ENCODE measurements at places on chromosomes 5 and 9. TPM values are rescaled to one million over a fixed set of nuclear protein-coding genes. Genes with fewer than 3 reads are reported as not detected.

- DNase-seq: no peak
These were observed 145.3 kb upstream of the PAPPA start for GRCh38 chr9:116008278-116008677.

DNA sequence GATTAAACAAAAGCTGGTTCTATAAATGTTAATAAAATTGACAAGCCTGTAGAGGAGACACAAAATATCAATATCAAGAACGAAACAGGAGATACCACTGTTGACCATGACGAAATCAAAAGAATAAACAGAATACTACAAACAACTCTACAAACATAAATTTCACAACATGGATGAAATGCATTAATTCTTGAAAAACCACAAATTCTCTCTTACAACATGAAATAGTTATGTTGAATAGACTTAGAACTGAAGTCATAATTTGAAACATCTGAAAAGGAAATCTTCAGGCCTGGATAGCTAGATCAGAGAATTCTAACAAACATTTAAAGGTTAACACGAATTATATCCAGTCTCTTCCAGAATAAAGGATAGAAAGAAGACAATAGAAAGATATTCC, 6.9 kb upstream of the SPATA31C1 start:
- no peak for DNase-seq

DNA sequence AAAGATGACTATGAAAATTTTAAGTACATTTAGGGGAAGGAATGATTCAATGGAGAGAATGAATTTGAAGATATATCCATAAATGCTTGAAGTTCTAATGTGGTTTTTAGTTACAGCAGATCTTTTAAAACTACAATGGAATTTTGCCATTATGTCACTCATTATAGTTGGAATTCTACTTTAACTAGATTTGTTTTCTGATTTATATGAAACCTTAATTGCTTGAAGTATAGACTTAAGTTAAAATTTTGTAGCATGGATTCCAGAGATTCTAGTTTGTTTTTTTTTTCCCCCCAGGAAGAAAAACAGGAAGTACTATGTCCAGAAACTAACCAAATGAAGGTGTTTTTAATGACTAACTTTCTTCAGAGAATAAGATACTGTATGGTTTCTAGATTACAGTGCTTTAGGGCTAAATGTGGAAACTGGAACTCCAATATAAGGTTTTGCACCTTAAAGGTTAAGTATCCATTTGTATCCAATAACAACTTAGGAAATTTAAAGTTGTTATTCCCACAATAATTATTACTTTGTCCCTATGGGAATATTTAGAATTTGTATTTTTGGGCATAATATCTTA, 70.3 kb downstream of the ZSWIM6 start:
- no peak for DNase-seq

HBEGF gene
- 1.3 TPM for total RNA-seq

PCDHB7 gene
- 1.1 TPM for total RNA-seq
